ENCODE measurements at places on chromosomes 16 and 17. TPM values are rescaled to one million over a fixed set of nuclear protein-coding genes. Genes with fewer than 3 reads are reported as not detected.
A peak's percentile ranks its signal among the peaks of the same experiment; 100 is the strongest.

ZG16 gene
- not detected for total RNA-seq

GRCh38 chr16:51864575-51864974 lies 682.4 kb downstream of the TOX3 start:
- no peak for DNase-seq

GRCh38 chr16:31270795-31271194 lies 11.0 kb downstream of the ITGAM start:
- DNase-seq: peak; percentile 25

DNA sequence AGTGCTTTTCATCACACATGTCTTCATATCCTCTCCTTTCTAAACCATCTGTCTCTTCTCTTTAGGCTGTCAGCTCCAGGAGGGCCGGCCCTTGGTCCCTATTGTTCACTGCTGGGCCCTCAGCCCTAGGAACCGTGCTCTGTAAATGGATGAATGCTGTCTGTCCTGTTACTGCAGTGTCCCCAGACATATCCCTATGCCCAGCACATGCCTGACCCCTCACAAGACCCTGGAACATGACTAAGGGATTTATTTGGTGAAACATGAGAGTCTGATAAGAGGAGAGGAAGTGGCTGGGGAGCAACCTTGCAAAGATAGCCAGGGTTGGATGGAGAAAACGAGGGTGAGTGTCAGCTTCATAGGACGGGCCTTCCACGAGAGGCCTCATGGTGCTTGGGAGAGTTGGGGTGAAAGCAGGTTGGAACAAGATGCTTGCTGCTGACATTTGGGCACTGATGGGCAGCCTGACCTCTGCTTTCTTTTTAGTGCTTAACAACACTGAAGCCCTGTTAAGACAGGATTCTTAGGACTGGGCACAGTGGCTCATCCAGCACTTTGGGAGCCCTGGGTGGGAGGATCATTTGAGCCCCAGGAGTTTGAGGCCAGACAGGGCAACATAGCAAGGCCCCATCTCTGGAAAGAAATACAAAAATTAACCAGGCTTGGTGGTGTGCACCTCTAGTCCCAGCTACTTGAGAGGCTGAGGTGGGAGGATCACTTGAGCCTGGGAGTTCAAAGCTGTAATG lies 39.0 kb downstream of the ABCC1 start:
- no peak for DNase-seq

- DNase-seq: no peak
Observed at GRCh38 chr16:15951852-15952251, 2.4 kb downstream of the ABCC1 start.

DNA sequence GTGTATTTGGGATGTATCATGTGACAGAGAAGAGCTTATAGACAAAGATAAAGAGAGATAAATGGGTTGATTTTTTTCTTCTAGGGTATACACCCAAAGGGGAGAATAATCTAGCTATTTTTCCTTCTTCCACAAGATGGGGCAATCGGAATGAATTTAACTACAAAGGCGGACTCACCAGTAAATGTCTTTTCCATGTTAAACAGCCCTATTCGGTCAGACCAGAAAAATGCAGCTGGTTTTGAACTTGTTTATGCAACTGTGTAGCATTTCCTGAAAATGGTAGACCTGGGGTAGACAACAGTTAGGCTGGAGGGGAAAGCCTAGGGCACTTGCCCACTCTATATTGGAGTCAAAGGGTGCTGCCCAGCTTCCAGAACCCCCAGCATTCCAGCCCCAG lies 477.1 kb downstream of the TOX3 start:
- DNase-seq: no peak

GRCh38 chr17:68207651-68208253 lies 40.1 kb upstream of the AMZ2 start:
- DNase-seq: peak; percentile 65

DNA sequence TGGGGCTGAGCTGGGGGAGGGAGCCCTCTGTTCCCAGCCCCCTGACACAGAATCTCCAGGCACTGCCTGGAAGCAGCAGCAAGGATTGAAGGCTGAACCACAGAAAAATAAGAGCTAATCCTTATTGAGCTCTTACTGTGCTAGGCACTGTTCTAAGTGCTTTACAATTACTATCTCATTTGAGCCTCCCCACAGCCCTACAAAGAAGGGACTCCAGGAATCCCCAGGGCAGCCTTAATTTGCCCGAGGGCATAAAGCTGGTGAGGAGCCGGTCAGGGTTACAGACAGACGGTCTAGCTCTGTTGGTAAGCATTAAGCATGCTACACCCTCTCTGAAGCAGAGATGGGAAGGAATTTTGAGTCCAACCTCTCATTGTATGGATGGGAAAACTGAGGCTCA lies 7.0 kb downstream of the SAMD14 start:
- DNase-seq: no peak

HS3ST2 gene
- 11.8 TPM for total RNA-seq

DNA sequence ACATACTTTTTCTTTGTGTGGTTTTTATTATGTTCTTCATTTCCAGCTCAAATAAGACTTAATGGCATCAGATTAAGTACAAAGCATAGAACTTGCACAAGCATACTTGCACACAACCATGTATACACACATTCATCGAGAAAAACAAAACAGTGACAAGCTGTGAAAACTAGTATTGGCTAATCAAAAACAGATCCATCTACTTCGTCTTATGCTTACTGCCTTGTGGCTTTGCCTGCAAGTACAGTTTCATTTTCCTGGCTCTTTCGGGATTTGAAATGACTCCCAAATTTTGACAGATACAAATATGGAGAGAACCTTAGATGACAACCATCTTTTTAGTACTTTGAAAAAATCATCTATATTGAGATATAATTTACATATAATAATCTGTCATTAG lies 338.3 kb downstream of the BCAS3 start:
- no peak for DNase-seq

TSPAN10 gene
- not detected for total RNA-seq

PRR35 gene
- not detected for total RNA-seq

GRCh38 chr16:87324411-87325275 lies 7.5 kb upstream of the C16orf95 start:
- DNase-seq: no peak

DNA sequence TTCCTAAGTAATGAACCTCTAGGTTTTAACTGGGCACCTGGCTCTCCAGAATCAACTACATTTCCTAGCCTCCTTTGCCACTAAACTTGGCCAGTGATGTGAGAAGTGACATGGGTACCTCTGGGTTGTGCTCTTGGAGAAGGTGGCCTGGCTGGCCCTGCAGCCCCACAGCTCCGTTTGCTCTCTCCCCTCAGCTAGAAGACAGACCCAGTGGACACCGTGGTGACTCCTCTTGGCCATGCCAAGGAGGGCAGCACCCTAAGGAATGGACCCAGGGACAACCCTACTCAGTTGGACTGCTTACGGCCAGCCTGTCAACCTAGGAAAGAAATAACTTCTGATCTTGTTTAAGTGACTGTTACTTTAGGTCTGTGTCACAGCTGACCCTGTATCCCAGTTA lies 151.4 kb downstream of the TMEM132E start:
- peak; percentile 64 for DNase-seq

- DNase-seq: peak; percentile 40
Observed at GRCh38 chr16:35690413-35690812, 2231.0 kb downstream of the TP53TG3F start.

- no peak for DNase-seq
Observed at GRCh38 chr17:46869975-46870803, 18.8 kb downstream of the WNT9B start.

NPIPA8 gene
- not detected for total RNA-seq

- DNase-seq: no peak
Observed at GRCh38 chr17:65359016-65359415, 202.4 kb downstream of the AXIN2 start.

GRCh38 chr16:22346483-22346882 lies 27.9 kb downstream of the CDR2 start:
- DNase-seq: no peak

RDM1 gene
- total RNA-seq: 0.49 TPM

GRCh38 chr16:22638393-22639206 lies 127.9 kb downstream of the NPIPB5 start:
- DNase-seq: no peak
